Activated T-helper 1 cell treated with anti-CD3 and anti-CD28 coated beads, Interleukin-2, amount 50 U/mL, for 16 hours (primary cell): ENCODE measurements at places on chromosomes 1 and 21.

- no peak for DNase-seq
These were observed 14.2 kb downstream of the FMO5 start for GRCh38 chr1:147210987-147211386.

DNA sequence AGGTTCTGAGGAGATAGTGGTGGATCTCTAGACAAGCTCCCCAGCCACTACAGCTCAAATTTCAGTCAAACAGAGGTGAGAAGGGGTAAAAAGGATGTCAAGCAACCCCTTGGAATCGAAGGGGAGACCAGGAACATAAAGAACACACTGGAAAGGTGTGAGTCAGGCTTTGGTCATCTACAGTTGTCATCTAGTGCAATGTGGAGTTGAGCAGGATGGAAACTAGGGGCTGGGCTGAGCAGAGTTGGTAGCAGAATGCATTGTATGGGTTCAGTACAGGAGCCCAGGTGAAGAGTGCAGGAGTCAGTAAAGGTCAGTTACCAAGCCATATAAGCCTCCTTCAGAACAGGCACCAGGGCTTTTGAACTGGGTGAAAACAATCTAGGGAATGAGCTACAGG lies 52.7 kb upstream of the VAV3 start:
- no peak for DNase-seq

GRCh38 chr1:236706183-236706582 lies 19.9 kb downstream of the ACTN2 start:
- no peak for DNase-seq

GRCh38 chr1:221174330-221174993 lies 295.2 kb downstream of the HLX start:
- no peak for DNase-seq

GRCh38 chr1:80427881-80428280 lies 1372.9 kb upstream of the ADGRL2 start:
- DNase-seq = no peak

DNA sequence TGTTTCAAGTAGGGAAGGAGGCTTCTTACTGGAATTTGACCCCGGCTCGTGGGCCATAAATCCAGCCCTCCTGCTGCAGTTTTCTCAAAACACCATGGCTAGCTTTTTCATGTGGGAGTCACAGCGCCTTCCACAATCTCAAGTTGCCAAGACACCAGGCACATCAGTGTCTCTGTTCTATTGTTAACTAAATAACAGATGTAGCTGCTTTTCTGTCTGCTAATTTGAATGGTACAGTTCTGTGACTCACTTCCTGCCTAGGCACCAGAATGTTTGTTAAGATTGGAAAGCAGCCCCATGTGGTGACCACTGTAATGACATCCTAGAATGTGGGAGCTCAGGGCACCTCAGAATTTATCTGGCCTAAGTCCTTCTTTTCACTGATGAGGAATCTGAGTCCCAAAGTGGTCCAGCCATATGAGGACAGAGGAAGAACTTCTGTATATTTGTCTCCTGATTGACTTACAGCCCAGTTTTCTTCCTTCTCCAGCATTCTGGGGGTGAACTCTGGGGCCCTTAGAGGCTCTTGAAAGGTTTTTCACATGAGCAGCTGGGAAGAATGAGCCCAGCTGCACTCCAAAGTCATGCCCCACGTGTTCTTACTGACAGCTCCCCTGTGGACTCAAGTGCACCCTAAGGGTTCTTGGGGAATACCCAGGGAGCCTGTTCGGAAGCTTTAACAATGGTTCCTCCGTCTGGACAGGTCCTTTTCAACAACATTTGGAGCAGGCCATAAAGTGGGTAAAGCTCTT lies 27.5 kb downstream of the TRIM45 start:
- DNase-seq = no peak

GRCh38 chr21:45740088-45740440 lies 96.5 kb downstream of the PCBP3 start:
- no peak for DNase-seq

DNA sequence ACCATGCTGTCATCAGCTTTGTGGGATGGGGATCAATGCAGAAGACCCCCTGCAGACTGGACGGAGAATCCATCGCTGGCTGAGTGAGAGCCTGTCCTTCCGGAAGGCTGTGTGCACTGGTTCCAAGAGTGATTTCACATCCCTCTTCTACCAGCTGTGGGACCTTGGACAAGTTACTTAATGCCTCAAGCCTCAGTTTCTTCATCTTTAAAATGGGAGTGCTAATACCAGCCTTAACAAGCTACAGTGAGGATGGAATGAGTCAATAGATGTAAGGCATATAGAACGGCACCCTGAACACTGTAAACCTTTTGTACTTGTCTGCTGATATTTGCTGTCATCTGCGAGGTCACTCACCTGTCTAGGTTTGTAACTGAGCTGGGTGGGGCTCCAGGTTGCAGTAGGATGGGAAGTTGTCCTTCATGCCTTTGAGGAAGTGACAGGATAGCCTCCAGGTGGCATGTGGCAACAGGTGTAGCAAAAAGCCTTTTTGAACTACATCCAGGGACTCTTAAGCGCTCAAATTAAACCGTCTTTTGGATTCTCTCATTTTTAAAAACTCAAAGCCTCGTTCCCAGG lies 27.5 kb downstream of the TMEM51 start:
- DNase-seq = no peak

DNA sequence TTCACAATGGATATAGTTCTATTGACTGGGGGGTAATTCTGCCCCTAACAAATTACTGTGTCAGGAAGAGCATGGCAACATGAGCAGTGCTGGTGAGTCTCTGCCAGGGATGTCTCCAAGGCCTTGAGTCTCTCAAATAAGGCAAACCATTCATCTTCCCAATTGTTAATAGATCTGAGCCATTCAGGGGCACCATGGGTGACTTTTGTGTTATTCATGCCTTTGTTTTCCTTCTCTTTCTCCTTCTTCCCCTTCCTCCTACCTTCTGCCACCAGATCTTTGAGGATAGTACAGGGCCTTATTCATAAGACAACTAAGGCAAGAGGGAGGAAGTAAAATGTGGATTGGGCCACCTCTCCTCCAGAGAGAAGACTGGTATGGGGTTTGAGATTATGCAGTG lies at the start of gene RGSL1:
RGSL1 (plus strand) TSS at position 60 of the 400 bp plus-strand sequence; CDS start at position 80, 20 bp downstream.
- DNase-seq = no peak

GRCh38 chr21:14358775-14359174 lies 24.2 kb downstream of the HSPA13 start:
- no peak for DNase-seq

DNA sequence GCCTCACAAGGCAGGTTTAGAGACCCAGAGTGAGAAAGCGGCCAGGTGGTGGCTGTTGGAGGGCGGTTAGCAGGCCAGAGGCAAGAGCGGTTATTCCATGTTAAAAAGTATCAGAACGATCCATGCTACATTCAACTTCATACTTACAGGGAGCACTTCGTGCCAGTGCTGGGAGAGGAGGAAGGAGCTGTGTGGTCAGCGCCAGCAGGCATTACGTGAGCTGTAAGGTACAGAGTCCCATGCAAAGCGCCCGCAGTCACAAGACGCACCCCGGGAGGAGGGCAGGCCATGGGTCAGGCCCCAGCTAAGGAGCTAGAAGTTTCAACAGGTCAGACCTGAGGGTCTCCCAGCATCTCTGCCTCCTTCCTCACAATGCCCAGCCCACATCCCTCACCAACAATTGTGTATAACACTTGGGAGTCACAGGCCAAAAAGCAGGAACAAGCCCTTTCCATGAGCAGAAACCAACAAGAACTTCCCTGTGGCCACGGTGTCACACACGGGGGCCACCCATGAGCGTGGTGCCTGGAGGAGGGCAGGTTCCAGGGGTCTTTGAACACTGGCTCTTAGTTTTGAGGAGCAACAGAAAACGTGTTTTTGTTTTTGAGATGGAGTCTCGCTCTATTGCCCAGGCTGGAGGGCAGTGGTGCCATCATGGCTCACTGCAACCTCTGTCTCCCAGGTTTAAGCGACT lies 21.8 kb upstream of the GPR153 start:
- no peak for DNase-seq

GRCh38 chr1:241485145-241485544 lies 34.4 kb downstream of the FH start:
- no peak for DNase-seq

DNA sequence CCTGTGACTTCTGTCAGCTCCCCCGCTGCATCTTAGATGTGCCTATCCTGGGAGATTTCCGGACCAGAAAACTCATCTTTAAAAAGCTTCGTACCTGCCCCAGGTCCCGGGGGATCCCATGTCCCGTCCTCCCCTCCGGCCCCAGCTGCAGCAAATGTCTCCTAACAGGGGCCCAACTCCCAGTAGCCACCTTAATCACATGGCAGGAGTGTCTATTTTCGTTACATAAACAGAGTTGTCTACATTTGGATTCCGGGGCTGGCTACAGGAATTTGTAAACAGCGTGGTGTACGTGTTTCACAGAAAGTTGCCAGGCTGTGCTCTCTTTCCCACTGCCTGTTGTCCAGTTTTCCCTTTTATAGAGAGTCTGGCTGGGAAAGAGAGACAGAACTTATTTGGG lies 17.9 kb upstream of the KCNE2 start:
- DNase-seq = no peak

- DNase-seq = no peak
These were observed 509.8 kb upstream of the ADAMTS5 start for GRCh38 chr21:27476696-27477095.

DNA sequence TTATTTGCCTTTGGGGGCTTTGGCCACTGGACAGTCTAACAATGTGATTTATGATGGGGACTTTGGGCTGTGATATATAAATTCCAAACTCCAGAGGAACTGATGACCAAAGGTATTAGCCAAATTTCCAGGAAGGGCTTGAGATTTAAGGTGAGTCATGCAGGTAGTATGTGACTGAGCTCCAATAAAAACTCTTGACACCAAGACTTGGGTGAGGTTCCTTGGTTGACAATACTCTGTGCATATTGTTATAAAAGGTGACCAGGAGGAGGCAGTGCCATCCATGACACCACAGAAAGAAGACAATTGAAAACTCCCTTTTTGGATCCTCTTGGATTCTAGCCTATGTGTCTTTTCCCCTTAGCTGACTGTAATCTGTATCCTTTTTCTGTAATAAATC lies 392.7 kb upstream of the LRRC7 start:
- no peak for DNase-seq
